Calu3 (cell line): ENCODE measurements at places on chromosomes 12 and 14.
A peak's percentile ranks its signal among the peaks of the same experiment; 100 is the strongest.

- DNase-seq: no peak
These were observed 55.1 kb downstream of the LRRC74A start for GRCh38 chr14:76881348-76881747.

- peak; percentile 75 for DNase-seq
These were observed 214.2 kb downstream of the ADAMTS20 start for GRCh38 chr12:43337571-43338444.

DNA sequence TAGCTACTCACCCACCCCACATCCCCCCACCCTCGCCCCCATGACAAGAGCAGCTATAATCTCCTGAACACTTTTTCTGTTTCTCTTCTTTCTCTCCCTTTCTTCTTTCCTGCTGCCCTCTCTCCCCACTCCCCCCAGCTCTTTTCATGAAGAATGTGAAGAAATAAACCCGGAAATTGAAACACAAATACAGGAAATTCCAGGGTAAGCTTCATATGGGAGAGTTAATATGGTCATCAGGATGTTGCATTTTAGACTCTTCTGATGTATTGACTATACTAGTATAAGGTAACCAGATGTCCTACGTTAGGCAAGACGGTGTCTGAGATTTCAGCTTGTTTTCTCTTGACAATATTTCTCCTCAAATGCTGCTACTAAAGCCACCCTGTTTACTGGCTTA is 41.6 kb upstream of the LRIG3 start:
- DNase-seq: no peak

DNA sequence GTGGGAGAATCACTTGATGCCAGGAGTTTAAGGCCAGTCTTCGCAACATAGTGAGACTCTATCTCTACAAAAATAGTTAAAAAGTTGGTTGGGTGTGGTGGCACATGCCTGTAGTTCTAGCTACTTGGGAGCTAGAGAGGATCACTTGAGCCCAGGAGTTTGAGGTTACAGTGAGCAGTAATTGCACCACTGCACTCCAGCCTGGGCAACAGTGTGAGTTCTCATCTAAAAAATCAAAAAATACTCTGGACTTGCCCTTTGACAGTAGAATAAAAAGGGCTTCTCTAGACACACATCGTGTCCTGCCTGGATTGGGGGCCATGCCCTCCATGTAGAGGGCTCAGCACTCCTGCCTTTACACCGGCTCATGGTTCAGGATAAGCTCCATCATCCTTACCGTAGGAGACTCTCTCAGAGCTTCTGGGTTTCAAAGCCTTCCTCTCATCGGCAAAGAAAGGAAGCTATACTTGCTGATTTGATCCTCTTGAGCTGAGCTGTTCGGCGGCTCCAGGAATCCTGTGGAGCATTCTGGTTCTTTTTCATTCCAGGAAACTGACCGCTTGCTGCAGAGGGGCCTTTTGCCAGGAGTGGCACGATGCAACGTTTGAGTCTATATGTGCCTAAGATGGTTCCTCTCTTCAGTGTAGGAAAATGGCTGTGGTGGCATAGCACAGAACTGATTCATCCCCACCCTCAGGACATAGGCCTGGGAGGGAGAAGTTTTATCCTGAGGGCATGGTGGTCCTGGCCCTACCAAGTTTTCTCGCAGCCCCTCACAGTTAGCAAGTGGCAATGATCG is 29.6 kb downstream of the FLVCR2 start:
- no peak for DNase-seq

DNA sequence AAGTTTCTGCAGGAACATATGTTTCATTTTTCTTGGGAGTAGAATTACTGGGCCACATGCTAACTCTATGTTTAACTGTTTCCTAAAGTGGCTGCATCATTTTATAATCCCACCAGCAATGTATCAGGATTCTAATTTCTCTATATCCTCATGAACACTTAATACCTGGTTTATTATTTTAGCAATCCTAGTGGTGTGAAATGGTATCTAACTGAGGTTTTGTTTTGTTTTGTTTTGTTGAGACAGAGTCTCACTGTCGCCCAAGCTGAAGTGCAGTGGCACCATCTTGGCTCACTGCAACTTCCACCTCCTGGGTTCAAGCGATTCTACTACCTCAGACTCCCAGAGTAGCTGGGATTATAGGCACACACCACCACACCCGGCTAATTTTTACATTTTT is 6.5 kb downstream of the SPTLC2 start:
- DNase-seq: no peak

DNA sequence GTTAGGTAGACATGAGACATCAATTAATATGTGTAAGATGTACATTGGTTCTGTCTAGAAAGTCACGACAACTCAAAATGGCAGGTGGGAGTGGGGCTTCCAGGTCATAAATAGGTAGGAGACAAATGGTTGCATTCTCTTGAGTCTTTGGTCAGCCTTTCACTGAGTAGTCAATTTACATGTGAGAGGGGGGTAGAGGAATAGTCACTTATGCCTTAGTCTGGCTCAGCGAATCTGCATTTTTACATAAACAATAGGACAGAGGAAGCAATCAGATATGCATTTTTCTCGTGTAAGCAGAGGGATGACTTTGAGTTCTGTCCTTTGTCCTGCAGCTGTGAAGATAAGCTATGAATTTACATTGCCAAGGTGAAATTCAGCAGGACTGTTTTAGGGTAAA is 27.8 kb upstream of the UNC79 start:
- no peak for DNase-seq

- peak; percentile 41 for DNase-seq
These were observed 12.5 kb downstream of the TAMALIN start for GRCh38 chr12:52019113-52019770.

- no peak for DNase-seq
These were observed 1.6 kb downstream of the CEP170B start for GRCh38 chr14:104866451-104867370.

- no peak for DNase-seq
These were observed 53.7 kb upstream of the GNPNAT1 start for GRCh38 chr14:52845081-52845480.

- DNase-seq: no peak
These were observed 10.0 kb upstream of the PKP2 start for GRCh38 chr12:32906399-32907165.

DNA sequence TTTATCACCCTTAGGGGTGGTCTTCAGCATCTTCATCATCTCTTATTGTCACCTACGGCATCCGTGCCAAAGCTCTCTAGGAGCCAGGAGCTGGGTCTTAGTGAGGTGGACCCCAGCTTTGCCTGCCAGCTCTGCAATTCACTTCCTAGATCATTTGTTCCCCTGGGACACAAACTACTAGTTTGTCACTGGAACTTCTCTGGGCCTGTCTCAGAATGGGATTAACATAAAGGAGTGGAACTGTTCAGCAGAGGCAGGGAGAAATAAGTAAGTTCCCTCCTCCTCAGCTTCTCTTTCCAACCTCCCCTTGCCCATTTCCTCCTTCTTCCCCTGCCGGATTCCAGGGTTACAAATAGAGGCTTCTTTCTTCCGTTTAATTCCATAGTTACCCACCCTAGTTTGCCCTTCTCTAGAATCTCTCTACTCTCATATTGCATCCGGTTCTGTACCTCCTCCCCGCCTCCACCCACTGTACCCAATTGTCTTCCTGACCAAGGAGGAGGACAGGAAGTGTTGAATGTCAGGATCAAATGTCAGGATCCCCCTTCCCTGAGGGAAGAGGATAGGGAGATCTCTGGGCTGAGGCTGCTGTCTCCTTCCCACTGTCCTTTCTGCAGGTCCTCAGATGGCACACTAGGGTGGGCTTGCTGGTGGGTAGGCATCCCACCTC is 25.0 kb downstream of the LARP4 start:
- no peak for DNase-seq

DNA sequence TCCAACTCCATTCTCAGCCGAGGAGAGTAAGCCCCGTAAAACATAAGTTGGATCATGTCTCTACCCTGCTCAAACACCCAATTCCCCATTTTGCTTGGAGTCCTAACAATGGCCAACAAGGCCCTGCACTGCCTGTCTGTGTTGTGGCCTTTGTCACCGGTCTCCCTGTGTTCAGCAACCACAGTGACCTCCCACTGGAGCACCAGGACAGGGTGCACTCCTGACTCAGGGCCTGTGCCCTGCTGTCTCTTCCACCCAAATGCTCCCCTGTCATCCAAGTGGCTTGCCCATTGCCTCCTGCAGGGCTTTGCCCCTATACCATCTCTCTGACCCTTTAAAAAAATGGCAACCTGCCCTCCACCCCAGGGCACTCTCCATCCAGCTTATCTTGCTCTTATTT is 4.4 kb upstream of the KRT85 start:
- no peak for DNase-seq

- DNase-seq: peak; percentile 35
These were observed 156.8 kb upstream of the TMEM260 start for GRCh38 chr14:56422703-56423213.

GRCh38 chr14:33978892-33979612 is 28.2 kb upstream of the EGLN3 start:
- DNase-seq: no peak

DNA sequence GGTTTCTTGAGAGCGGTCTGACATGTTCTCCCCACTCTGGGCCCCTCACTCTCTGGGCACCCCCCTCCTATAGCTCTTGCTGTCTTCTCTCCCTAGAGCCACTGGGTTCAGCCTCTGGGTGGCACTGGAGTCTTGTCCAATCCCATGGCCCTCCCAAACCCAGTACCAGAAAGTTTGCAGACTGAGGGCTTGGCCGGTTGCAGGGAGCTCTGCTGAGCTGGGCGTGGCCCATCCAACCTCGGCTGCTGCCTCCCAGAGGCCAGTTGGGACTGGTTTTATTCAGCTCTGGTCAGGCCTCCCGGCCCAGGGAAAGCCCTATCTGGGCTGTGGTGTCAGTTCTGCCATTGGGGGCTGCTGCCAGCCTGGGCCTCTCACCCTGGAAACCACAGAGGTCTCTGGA is 37.9 kb downstream of the ISCA2 start:
- DNase-seq: peak; percentile 24

- DNase-seq: no peak
These were observed 85.4 kb upstream of the SOX5 start for GRCh38 chr12:24034894-24035293.
